HS-5 (cell line): ENCODE measurements at places on chromosomes 1 and 21.

- DNase-seq = no peak
These were observed 41.3 kb downstream of the TCP10L start for GRCh38 chr21:32543975-32544374.

GRCh38 chr1:105664495-105664894, 1392.0 kb upstream of the PRMT6 start:
- no peak for DNase-seq

- DNase-seq = no peak
These were observed 23.6 kb downstream of the XCL2 start for GRCh38 chr1:168520052-168520751.

DNA sequence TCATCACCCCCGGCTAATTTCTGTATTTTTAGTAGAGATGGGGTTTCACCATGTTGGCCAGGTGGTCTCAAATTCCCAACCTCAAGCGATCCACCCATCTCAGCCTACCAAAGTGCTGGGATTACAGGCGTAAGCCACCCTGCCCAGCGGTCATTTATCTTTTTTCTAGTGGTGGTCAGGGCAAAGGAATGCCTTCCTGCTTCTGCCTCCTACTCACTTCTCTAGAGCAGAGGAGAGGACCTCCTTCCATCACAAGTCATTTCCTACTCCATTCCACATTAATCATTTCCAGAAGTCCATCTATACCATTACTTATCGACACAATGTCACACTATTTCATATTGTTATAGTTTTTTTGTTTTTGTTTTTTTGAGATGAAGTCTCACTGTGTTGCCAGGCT, 13.3 kb downstream of the FBXO42 start:
- DNase-seq = no peak

DNA sequence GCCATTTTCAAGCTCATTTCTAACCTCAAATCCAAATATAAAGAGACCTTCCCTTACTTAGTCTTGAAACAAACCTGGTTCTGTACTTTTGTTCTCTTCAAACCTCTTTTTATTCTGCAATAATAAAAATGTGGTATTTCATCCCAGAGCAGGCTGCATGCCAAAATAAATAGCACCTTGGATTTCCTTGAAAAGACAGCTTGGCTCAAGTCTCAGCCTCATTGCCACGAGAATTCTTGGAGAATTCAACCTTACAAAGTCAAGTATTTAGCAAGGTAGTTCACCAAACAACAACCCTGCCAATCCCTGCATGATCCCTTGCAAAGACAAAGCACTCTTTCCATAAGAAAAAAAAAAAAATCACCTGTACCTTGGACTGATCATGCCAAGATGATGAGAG, 33.8 kb downstream of the KANK4 start:
- DNase-seq = no peak

DNA sequence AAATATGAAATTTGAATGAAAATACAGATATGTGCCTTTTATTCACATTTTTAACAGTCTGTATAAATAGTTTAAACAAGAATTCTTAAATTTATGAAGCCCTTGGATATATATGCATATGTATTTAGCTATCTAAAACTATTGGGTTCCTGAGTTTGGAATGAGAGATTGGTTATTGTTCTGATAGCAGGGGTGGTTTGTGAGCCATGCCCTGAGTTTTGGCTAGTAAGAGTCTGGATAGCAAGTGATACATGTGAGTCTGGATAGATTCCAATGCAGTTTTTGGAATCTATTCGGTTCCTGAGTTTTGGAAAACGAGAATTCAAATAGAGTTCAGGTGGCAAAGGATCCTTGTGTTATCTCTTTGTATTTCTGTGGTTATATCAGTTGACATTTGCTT, 2.8 kb downstream of the MAN1A2 start:
- DNase-seq = no peak

DNA sequence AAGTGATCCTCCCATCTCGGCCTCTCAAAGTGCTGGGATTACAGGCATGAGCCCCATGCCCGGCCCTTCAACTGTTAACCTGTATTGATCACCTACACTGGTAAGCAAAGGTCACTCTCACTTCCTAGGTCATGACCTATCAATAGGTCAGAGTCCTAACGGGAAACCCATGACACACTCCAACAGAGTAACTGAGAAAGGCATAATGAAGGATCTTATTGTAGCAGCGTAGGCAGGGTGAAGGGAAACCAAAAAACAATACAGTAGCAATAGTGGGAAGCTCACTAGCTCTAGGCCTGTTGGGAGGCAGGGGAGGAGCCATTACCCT, 19.5 kb upstream of the IFNAR1 start:
- no peak for DNase-seq

DNA sequence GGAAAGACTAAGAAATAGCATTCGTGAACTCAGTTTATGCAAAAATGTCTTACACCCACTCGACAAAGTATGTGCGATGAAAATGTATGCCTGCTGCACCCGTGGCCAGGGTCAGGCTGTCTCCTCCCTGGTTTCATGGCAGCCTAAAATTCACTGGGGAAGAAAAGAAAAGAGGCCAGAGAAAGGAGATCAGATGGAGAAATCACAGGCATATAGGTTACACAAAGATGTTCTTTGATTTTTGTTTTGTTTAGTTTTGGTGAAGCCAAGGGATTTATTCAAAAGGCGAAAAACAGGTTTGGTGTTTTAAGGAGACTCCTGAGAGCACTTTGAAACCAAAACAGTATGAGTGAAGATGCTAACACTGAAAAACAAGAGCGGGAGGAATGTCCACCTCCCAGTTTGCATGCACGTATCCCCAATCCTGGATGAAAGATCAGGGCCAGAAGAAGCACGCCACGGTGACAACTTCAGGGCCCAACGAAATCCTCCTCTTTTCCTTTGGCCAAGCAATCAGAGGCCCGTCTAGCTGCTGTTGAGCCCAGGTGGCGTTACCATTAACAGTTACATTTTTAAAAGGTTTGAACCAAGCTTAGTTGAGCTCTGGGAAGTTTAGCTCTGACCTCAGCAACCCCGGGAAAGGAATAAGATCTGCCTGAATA, 992 bp upstream of the SSX2IP start:
- DNase-seq = no peak

- no peak for DNase-seq
These were observed 141.9 kb upstream of the ZC3H11B start for GRCh38 chr1:219754767-219755166.

DNA sequence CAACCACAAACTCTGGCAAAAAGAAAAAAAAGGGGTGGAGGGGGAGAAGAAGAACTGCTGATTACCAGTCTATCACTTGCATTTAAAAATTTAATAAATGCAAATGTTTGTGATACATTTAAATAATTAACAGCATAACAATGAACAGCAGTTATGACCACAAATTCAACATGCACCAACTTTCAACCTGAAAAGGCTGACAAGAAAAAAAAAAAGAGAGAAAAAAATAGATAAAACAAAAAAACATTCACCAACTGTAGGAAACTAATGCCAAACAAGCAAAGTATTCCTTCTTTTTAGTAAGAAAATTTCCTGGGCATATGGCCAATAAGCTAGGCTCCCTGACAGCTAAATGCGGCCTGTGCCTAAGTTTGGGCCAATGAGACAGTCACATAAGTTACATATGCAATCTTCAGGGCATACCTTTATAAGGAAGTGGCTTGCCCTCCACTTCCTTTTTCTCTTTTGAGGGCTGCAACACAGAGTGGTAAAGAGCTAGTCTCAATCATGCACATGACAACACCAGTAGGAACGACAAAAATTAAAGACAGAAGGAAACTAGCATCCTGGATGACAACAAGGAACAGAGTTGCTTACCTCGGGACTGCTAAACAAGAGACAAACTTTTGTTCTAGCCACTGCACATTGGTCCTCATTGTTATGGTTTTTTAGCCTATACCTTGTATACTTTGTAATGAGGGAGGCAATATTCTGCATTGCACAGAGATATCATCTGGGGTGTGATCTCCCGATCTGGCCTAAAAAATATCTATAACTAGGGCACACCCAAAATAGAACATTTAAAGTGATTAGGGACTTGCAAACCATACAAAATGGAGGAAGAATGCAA, 24.2 kb upstream of the PHTF1 start:
- no peak for DNase-seq

DNA sequence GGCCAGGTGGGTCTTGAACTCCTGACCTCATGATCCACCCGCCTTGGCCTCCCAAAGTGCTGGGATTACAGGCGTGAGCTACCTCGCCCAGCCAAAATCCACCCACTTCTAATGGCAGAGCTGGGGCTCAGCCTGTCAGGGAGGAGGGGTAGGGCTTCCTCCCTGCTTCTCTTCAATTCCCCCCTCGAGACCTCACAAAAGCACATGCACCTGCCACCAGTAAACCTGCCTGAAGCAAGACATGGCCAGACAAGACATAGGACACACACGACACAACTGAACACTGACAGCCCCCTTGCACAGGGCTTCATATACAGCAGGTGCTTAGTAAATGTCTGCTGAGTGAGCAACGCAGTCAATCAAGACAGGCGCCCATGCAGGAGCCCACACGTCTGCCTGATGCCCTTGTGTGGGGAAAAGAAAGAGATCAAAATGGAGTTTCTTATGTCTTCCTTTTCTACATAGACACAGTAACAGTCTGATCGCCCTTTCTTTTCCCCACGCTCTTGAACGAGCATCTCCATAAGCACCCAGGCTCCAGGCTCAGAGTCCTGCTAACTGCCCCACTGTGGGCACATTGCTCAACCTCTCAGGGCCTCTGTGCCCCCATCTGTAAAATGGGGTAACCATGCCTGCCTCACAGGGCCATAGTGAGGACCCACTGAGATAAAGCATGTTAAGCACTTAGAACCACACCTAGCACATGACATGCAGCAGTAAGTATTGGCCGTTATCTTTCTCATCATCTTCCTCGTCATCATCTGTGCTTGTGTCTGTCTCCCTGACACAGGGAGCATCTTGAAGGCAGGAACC, 8.8 kb downstream of the SDC3 start:
- no peak for DNase-seq

DNA sequence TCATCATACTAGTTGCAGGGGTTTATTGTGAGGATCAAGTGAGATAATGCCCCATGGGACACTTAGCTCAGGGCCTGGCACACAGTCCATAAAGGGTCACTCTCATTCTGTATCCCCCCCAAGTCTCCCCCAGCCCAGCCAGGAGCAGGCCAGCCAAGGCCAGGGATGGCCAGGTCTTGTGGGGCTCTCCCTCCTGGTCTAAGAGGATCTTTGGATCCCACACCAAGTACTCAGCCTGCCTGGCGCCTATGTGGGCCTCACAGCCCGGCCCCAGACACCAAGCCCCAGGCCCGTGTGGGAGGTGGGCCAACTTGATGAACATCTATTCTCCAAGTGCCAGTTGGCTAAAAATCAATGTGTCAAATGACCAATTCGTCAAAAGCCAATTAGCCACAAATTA, 117.8 kb downstream of the GLIS1 start:
- no peak for DNase-seq

GRCh38 chr1:966704-967300, 520 bp downstream of the PLEKHN1 start:
- peak; percentile 58 for DNase-seq
